ENCODE measurements at places on chromosomes 1 and 21.

- no peak for DNase-seq
These were observed 65.9 kb downstream of the DNTTIP2 start for GRCh38 chr1:93813076-93813475.

DNA sequence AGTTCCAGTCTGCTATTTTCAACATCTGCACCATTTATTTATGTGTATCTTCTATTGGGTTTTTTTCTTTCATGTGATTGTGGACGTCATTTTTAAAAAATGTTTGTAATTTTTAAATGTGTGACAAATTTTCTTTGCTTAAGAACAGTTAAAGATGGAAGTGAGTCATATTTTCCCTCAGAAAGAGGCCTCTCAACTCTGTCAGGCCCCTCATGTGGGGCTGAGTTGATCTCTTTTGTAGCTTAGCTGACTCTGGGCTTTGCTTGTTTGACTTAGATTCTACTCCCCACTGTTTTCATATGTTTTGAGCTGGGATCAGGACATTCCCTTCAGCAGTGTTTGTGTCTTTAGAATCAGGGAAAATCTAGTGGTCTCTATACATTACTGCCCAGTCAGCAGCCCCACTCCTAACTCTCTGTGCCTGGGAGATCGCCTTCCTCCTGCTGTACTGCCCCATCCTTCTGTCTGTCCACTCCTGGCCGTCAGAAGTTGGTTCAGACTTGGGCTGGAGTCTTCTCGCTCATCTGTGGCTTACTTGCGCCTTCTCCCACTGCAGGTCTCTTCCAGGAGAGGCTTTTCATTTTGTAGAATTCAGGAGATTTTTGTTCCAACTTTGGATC is 137.4 kb downstream of the DYRK1A start:
- DNase-seq: no peak

GRCh38 chr1:94063379-94063778 is 57.6 kb downstream of the ABCA4 start:
- DNase-seq: no peak

- no peak for DNase-seq
These were observed 15.2 kb downstream of the PRXL2B start for GRCh38 chr1:2601721-2602303.

DNA sequence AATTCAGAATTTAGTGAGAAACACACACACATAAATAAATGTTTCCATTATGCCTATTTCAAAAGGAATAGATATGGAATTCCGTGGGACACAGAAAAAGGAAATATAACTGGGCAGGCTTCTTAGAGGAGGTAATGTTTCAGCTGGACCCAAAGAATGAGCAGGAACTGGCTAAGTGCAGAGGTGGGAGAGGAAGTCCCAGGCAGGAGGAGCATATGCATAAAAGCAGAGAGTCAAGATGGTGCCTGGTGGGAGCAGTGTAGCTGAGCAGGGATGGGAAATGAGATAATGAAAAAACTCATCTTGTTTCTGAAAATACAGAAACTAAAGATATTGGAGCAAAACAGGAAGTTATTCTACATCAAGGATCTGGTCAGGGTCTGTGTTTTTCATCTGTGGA is 115.2 kb upstream of the MAGI3 start:
- DNase-seq: no peak

DNA sequence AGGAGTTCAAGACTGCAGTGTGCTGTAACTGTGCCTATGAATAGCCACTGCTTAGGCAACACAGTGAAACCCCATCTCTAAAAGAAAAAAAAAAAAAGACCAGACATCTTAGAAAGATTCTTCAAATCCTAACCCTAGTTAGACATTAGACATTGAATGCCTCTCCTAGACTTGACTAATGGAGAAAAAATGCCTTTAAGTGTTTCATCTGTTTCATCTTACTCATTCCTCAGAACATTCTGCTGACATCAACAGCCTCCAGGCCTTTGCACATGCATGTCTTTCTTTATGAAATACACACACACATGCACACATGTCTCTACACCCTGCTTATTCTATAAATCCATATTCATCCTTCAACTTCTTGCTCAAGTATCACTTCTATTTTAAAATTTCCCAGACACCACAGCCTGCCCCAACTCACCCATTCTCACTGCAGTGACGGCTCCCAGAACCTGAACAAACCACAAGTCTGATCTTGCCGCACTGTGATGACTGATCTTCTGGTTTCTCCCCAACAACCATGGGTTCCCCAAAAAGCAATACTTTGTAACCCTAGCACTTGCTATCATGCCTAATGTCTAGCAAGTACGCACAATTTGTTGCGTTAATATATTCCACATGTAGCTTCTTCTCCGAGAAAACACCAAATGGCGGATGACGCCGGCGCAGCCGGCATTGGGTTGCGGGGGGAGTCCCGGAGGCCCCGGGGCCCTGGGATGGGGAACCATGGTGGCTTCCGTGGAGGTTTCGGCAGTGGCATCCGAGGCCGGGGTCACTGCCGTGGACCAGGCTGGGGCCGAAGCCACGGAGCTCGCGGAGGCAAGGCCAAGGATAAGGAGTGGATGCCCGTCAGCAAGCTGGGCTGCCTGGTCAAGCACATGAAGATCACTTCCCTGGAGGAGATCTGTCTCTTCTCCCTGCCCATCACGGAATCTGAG is 37.4 kb downstream of the LRRC52 start:
- no peak for DNase-seq

Measured in GM12891 (cell line).